Muscle of leg (tissue), 16 donors: ENCODE measurements at places on chromosomes 6 and 20. TPM values are rescaled to one million over a fixed set of nuclear protein-coding genes. Genes with fewer than 3 reads are reported as not detected.

Gene SYCP2L
- 2.6 TPM for total RNA-seq

DNA sequence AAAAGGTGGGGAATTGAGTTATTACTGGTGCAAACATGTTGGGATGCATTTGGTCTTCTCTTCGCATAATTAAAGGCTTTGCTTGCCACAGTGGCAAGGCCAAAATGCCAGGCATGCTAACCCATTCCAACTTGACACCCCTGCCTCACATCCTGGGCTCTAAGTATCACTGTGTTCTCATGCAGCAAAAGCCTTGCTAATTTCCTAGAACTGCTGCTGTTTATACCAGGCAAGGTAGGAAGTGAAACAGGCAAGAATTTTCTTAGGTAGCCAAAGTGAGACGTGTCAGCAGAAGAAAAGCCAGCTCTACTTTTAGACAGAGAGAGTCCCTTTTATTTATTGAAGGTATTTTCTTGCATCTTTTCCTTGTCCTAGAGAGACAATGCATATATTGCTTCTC, 41.2 kb downstream of the LYRM2 start:
- no peak for DNase-seq

DNA sequence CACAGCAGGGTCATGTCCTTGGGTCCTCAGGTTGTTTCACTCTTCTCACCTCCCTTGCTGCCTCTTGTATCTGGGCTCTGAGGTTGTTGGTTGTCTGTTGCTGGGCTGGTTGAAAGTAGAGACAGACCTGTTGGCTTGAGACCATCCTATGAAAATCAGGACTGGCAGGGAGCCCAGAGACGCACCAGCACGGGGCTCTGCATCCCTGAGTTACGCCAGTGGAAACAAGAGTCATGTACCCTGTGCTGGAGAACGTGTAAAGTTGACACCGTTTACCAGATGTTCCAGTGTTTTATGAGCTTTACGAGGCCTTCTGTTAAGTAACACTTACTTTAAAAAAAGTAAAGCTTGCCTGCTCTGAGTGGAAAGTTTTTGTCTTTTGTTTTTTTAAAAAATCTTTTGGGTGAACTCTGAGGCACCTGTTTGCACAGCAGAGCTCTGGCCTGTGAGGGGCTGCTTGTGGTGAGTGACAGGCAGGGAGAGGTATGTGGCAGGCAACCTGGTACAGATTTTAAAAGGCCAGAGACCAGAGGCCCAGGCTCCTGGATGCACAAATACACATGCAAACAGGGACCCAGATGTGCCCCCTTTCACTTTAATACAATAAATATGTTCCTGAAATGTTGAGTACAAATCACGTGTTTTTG, 260.0 kb upstream of the SUPT3H start:
- DNase-seq, result peak; percentile 80

GRCh38 chr6:20313051-20313450, 88.6 kb upstream of the E2F3 start:
- DNase-seq, result no peak

GRCh38 chr6:112691289-112691688, 344.2 kb downstream of the RFPL4B start:
- DNase-seq, result peak; percentile 92

Gene CLPSL1
- not detected for total RNA-seq

Gene ITPA
- total RNA-seq, result 45.0 TPM

Gene ZFP57
- not detected for total RNA-seq

Gene LST1
- total RNA-seq, result 9.0 TPM

Gene LBP
- not detected for total RNA-seq

DNA sequence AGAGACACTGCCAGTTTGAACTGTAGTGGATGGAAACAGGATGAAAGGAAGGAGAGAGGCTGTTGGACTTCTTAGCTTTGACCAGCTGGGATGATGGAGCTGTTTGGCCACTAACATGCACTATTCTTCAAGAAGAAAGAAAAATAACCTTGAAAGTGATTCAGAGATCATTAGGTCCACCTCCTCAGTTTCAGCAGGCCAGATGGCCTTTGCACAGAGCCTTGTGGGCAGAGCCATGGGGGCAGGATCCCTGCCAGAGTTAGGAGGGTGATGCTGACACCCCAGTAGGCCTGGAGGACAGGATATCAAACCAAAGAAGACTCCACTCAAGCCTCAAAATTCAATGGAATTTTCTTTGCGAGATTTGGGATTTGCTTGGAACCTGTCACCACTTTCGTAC, 74.5 kb upstream of the TMEM181 start:
- no peak for DNase-seq

DNA sequence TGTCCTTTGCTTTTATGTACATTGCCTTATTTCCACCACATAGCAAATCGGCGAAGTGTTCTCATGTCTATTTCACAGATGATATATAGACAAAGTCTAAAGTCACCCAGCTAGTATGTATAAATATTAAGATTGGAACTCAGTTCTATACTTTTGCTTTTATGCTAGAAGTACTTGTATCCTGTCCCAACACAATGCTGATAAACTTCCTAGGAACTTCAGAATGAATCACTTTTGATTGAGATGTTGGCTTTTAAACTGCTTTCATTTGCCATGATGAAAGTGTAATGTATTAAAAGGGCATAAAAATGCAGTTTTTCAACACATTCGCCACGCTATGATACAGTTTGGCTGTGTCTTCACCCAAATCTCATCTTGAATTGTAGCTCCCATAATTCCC, 50.8 kb downstream of the GCLC start:
- DNase-seq, result no peak

Gene HCRTR2
- not detected for total RNA-seq

Gene DEFB112
- not detected for total RNA-seq

GRCh38 chr20:33653218-33653899, 8.8 kb upstream of the C20orf144 start:
- peak; percentile 80 for DNase-seq

Gene NR2E1
- total RNA-seq, result not detected

Gene MYH7B
- 21.7 TPM for total RNA-seq
